ENCODE measurements at places on chromosomes 16 and 17.

DNA sequence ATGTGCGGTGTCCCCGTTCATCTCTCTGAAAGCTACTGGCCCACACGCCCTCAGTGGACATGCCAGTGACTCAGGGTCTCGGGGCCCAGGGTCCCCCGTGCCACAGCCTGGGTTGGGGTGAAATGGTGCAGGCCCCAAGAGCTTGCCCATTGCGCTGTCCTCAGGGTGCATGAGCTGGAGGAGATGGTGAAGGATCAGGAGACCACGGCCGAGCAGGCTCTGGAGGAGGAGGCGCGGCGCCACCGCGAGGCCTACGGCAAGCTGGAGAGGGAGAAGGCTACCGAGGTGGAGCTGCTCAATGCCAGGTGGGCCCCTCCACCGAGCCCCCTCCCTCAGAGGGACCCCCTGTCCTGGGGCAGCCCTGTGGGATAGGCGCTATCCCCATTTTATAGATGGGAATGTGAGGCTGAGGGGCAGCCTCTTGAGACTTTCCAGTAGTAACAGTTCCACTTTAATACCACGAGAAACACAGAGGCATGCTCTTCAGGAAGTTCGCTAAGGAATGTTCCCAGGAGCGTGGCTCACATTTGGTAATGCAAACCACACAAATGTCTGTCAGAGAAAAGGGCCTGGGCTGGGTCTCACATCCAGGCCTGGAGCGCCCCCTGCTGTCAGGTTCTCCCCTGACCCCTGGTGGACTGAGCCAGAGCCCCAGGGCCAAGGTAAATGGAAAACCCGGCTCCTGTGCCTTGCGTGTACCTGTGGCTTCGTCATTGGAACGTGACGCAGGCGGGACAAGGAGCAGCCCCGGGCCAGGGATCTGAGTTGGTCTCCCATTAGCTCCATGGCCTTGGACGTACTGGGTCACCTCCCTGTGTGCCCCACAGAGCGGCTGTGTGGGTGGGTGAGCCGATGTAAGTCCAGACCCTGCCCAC lies 133.7 kb downstream of the RAB11FIP4 start:
- peak; percentile 84 for DNase-seq

GRCh38 chr17:21542991-21543390 lies 149.3 kb upstream of the KCNJ18 start:
- no peak for DNase-seq

GRCh38 chr17:57674894-57675293 lies 70.2 kb downstream of the CCDC182 start:
- DNase-seq = peak; percentile 42

- DNase-seq = no peak
These were observed 11.4 kb downstream of the NECAB2 start for GRCh38 chr16:83979441-83979840.

GRCh38 chr17:27352448-27353032 lies 58.6 kb downstream of the WSB1 start:
- DNase-seq = no peak

DNA sequence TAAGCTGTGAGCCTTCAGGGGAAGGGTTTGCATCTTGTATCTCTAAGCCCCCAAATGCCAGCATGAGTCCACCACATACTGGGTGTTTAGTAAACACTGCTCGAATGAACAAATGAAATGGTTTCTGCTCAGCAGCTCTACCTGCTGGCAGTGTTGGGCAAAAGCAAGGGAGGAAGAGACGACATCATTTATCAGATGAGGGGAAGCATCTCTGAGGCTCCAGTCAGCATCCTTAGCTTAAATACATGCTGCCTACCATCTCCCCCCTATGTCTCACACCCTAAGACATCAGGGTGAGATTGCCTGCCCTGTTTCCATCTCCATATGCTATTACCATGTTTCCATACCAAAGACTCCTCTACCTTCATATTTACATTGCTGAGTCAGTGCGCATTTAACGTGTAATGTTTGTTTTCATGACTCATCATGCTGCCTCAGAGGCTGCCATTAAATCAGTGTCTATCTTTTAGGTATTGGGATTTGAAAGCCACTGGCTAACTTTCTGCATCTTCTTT lies 379.8 kb downstream of the UTP18 start:
- DNase-seq = no peak

DNA sequence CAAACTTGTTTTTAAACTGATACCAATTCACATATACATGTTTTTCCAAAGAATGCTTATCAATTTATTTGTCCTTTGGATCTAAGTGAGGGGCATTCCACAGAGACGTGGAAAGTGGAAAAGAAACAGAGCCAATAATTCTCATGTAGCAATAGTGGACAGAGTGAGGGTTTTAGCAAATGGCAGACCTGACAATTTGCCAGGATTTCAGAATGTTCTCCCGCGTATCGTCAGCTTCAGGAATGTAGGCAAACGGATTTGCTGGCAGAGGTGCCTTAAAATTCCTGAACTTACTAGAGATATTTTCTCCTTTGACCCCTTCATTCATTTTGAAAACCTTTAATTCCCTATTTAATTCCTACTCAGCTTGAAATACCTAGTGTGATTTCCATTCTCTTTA lies 193.4 kb upstream of the CPHXL start:
- DNase-seq = no peak

GRCh38 chr17:68443972-68444464 lies 13.3 kb downstream of the WIPI1 start:
- no peak for DNase-seq

GRCh38 chr17:81295676-81296381 lies 722 bp upstream of the SLC38A10 start:
- DNase-seq = peak; percentile 52

GRCh38 chr16:14560523-14560922 lies 69.5 kb downstream of the PARN start:
- DNase-seq = no peak

GRCh38 chr17:9837551-9838471 lies 12.1 kb downstream of the GLP2R start:
- no peak for DNase-seq

DNA sequence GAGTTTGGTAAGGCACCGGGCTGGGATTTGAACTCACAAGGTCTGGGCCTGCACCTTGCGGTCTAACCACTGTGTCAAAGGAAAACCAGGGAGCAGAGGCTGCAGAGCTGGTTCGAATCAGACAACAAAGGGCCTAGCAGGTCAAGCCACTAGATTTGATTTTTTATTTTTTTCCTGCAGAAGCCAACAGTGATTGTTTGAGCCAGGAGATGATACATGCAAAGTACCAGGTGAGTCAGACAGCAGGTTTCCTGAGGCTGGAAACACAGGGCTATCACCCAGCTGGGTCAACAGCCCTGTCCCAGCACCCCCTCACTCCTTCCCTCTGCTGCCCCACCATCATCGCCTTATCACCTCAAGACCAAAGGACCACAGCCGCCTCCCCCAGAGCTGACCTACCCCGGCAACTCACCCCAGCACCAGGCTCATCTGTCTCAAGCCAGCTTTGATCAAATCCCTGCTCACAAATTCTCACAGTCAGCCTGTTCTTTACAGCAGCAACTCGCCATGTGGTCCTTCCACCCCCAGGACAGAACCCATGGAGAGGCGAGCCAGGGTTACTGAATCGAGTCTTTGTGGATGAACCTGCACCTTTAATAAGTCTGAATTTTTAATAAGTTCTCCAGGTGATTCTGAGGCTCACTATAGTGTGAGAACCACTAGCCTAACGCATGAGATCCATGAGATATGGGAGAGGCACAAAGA lies 13.0 kb upstream of the KRT19 start:
- no peak for DNase-seq

DNA sequence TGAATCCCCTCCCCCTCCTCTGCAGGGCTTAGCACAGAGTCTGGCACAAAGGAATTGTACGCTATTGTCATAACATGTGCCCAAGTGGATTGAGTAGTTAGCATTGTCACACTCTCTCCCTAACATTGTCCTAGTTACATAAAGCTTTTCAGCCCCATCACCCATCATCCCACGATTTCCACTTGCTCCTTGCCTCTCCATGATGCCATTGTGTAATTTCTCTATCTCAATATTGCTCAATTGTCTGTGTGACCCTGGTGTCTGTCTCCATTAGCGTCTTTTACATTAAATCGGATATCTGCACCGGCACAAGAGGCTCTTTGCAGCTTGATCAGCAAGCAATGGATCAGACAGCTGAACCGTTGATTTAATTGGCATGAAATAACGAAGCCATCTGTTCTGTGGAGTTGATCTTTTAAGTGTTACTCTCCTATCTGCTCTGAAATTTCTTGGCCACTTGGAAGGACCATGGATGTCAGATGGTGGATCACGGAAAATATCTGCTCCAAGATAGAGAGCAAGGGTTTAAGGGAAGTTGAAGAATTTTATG lies 77.0 kb upstream of the HS3ST4 start:
- DNase-seq = peak; percentile 17

GRCh38 chr16:53872248-53873221 lies 168.6 kb downstream of the FTO start:
- DNase-seq = peak; percentile 36

GRCh38 chr16:14437426-14437825 lies 192.6 kb downstream of the PARN start:
- no peak for DNase-seq

GRCh38 chr16:28188085-28188916 lies 23.5 kb downstream of the XPO6 start:
- no peak for DNase-seq

DNA sequence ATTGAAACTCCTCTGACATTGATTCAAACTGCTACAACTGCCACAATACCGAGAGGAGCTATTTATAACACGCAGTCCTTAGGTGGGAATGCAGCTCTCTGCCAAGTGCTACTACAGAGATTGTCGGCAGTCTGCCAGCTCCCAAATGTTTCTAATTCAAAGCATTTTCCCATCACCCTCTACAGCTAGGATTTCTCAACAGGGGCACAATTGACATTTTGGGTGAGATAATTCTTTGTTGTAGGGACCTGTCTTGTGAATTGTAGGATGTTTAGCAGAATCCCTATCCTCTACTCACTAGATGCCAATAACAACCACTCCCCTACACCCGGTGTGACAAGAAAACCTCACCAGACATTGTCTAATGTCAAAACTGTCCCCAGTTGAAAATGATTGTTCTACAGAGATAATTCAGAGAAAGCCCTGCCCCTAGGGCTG lies 7.8 kb upstream of the N4BP1 start:
- peak; percentile 57 for DNase-seq

- no peak for DNase-seq
These were observed 5.1 kb upstream of the EVPL start for GRCh38 chr17:76032073-76032779.

- DNase-seq = no peak
These were observed 309.0 kb downstream of the CDH13 start for GRCh38 chr16:82935766-82936165.

- no peak for DNase-seq
These were observed 58.3 kb downstream of the BEAN1 start for GRCh38 chr16:66485376-66485775.

DNA sequence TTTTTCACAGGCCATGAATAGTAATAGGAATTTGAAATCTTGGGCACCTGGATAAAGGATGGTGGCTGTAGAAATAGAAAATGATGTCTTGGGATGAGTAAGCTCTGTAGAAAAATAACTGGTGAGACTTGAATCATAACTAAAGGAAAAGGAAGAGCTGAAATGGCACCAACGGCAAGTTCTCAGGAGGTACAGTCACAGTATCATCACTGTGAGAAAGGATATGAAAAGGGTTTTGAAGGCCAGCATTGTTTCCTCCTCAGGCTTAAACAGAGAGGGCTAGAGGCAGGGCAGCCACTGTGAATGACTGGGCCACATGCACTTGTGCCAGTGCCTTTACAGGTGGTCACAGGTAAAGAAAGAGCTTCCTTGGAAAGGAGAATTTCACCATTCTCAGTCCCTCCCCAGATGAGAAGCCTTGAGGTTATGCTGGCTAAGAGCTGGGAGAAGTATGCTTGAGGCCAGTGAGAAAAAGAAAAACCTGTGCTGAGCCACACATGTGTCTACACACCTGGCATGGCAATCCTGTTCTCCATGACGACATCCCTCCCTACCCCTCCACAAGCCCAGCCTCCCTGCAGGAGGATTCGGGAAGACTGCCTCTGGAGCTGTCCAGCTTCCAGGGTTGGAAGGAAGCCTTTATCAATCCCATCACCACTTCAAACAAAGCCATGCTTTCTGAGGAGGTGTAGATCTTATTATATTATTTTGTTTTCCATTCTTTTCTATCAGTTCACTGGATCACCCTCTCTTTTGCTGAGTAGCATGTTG lies 3.8 kb upstream of the ANKFN1 start:
- no peak for DNase-seq

DNA sequence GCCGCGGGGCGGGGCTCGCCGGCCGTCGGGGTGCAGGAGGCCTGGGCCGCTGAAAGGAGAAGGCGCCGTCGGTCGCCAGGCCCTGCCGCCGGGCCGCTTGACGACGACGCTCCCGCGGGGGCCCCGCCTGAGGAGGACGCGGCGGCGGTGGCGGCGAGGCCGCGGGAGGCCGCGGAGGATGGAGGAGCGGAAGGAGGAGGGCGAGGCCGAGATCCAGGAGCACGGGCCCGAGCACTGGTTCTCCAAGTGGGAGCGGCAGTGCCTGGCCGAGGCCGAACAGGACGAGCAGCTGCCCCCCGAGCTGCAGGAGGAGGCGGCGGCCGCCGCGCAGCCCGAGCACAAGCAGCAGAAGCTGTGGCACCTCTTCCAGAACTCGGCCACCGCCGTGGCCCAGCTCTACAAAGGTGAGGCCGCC lies 430 bp downstream of the HAPSTR1 start:
- DNase-seq = peak; percentile 24

GRCh38 chr17:28737316-28737715 lies 6.5 kb upstream of the TRAF4 start:
- no peak for DNase-seq

DNA sequence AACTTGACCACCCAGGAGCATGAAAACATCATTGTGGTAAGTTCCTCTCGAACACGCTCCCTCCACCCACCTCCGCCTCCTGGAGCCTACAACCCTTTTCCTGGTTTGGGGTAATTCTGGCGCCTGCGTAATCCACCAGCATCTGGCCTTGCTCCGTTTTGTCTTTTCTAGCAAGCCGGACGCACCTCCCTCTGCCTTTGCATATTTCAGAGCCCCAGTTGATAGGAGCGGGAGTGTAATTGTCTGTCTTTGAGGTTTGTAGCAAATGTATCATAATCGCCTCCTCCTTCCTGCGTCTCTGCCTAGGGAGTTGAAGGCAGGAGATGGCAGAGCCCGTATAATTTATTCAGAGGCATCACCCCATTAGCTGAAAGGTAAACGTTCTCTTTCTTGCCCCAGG lies 121.3 kb upstream of the PLCG2 start:
- no peak for DNase-seq

DNA sequence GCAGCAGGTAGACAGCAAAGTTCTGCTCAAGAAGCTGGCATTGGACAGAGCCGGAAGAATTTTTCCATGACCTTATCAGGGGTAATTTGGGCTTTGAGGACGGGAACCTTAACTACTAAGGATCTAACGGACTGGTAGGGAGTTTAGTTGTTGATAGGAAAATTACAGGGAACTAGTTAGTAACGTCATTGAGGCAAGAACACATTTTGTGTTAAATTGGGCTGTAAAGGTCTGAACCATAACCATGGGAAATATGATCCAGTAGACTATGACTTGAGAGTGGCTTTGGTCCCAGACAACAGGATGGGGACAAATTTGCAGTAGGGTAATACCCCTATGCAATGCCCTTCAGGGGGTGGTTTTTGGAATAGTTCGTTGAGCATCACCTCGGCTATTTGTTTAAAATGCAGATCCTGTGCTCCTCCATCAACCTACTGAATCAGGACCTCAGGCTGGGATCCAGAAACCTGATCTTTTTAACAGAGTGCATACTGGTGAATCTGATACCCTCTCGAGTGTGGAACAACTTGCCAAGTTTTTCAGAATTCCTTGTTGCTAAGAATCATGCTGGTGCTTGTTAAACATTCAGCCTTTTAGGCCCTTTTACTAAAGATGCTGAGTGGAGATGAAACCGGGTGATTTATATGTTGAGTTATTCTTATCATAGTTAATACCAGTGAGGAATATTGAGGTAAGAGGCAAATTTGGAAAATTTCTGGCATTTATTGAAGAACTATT lies 255.1 kb downstream of the MAP2K6 start:
- DNase-seq = no peak
